ENCODE measurements at places on chromosomes 16 and 17. TPM values are rescaled to one million over a fixed set of nuclear protein-coding genes. Genes with fewer than 3 reads are reported as not detected.
A peak's percentile ranks its signal among the peaks of the same experiment; 100 is the strongest.

- no peak for DNase-seq
- no peak overlapping the region for H3K4me3 ChIP-seq
- no peaks in the 10 kb centered on the region for H3K4me1 ChIP-seq
- no peak overlapping the region for H3K27ac ChIP-seq
- H3K27me3 ChIP-seq: no peaks in the 10 kb centered on the region
- H3K36me3 ChIP-seq: no peaks in the 10 kb centered on the region
These were observed 12.9 kb upstream of the TEKT3 start for GRCh38 chr17:15354256-15354655.

DNA sequence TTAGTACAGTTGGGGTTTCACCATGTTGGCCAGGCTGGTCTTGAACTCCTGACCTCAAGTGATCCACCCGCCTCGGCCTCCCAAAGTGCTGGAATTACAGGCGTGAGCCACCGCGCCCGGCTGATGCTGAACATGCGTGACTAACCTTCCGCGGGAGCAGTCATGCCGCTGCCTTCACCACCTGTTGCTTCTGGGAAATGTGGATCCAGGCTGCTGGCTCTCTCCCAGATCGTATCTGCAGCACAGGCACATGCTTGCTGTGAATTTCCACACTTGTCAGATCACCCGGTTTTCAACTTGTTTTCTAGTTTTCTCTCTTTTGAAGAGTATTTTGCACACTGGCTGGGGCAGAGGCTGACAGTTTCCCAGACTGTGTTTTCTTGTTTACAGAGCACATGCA lies 97.9 kb downstream of the ADCY9 start:
- DNase-seq: no peak
- no peaks in the 10 kb centered on the region for H3K36me3 ChIP-seq
- H3K27ac ChIP-seq: no peak overlapping the region
- no peak overlapping the region for H3K4me3 ChIP-seq
- H3K27me3 ChIP-seq: no peaks in the 10 kb centered on the region
- peaks cover 14% of the 10 kb centered on the region for H3K4me1 ChIP-seq

PYDC1 gene
- total RNA-seq: not detected

DNA sequence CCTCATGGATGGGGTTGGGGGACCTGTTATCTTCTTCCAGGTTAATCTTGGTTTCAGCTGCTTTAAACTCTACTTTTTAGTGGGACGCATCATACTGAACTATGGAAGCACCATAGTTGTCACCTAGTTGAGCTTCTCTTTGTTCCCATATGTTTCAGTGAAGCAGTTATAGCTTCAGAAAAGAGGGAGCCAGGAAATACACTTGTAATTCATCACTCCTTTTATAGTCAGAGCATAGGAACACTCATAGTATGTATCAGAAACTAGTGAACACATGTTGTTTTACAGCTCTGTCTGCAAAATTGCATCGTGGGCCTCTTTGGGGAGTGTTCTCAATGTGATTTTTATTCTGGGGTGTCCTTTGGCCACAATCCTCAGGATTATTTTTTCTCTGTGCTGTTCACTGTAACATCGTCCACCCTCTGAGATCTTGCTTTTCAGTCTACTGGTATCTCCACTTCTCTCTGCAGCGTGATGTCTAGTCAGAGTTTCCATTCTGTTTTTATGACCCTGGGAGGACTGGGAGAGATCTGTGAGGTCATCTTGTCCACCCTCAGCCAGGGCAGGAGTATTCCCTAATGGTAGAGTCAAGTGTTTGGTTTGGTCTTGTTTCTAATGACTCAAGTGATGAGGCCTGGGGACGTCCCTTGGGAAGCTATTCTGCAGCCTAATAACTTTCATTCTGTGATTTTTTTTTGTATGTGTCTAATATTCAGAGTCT lies 585.4 kb downstream of the WWOX start:
- no peak overlapping the region for H3K4me3 ChIP-seq
- no peaks in the 10 kb centered on the region for H3K36me3 ChIP-seq
- no peak overlapping the region for H3K27ac ChIP-seq
- no peaks in the 10 kb centered on the region for H3K27me3 ChIP-seq
- DNase-seq: no peak
- H3K4me1 ChIP-seq: no peaks in the 10 kb centered on the region

ODAD4 gene
- 0.98 TPM for total RNA-seq

DNA sequence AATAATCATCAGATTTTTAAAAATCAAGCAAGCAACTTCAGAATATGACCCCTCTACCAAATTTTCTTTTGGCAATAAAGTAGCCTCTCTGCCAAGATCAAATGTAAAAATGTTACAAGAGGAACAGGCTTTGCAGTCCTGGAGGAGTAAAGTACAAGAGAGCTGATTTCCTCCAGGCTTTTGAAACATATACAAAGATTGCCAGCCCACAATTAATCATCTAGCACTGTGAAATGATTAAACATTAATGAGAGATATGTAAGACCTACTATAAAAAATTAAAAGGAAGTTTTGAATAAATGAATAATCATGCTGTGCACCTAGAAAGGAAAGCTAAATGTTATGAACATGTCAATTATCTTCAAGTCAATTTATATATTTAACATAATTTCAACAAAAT lies 26.3 kb downstream of the TXNDC11 start:
- no peaks in the 10 kb centered on the region for H3K4me1 ChIP-seq
- no peak overlapping the region for H3K27ac ChIP-seq
- no peak for DNase-seq
- no peak overlapping the region for H3K4me3 ChIP-seq
- no peaks in the 10 kb centered on the region for H3K27me3 ChIP-seq
- H3K36me3 ChIP-seq: peaks cover 11% of the 10 kb centered on the region

- no peaks in the 10 kb centered on the region for H3K27me3 ChIP-seq
- no peaks in the 10 kb centered on the region for H3K4me1 ChIP-seq
- no peak overlapping the region for H3K4me3 ChIP-seq
- H3K36me3 ChIP-seq: no peaks in the 10 kb centered on the region
- H3K27ac ChIP-seq: no peak overlapping the region
These were observed 841.5 kb downstream of the CDH11 start for GRCh38 chr16:64280317-64280716.

CTF1 gene
- total RNA-seq: 1.4 TPM

AIPL1 gene
- not detected for total RNA-seq

- H3K27ac ChIP-seq: peak overlapping the region; percentile 45
- peaks cover 15% of the 10 kb centered on the region for H3K36me3 ChIP-seq
- H3K27me3 ChIP-seq: no peaks in the 10 kb centered on the region
- DNase-seq: no peak
- H3K4me3 ChIP-seq: peak overlapping the region; percentile 91
These were observed 1.7 kb downstream of the CRAMP1 start for GRCh38 chr16:1613728-1614455.

IRX5 gene
- total RNA-seq: 0.86 TPM

GRCh38 chr16:89658221-89658879 lies 714 bp downstream of the SPATA33 start:
- peaks cover 26% of the 10 kb centered on the region for H3K4me1 ChIP-seq
- peaks cover 24% of the 10 kb centered on the region for H3K36me3 ChIP-seq
- no peaks in the 10 kb centered on the region for H3K27me3 ChIP-seq
- peak overlapping the region; percentile 89 for H3K27ac ChIP-seq
- peak overlapping the region; percentile 92 for H3K4me3 ChIP-seq

DNA sequence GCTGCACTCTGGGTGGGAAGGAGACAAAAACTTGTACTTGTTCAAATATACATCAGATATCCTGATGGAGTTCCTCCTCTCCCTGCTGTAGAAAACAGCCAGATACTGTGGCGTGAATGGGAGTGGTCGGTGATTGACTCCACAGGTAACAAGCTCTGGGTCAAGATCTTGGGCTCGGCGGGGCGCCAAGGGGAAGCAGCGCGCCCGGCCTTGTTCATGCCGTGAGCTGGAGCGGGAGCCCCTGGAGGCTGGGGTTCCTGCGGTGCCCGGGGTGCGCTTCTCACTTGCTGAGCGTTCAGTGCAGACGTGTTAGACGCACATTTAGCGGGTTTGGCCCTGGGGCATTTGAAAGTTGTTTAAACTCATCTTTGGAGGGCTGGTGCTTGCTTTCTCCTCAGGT lies 44.4 kb downstream of the BANP start:
- H3K36me3 ChIP-seq: no peaks in the 10 kb centered on the region
- H3K4me3 ChIP-seq: no peak overlapping the region
- no peak overlapping the region for H3K27ac ChIP-seq
- H3K27me3 ChIP-seq: no peaks in the 10 kb centered on the region

DNA sequence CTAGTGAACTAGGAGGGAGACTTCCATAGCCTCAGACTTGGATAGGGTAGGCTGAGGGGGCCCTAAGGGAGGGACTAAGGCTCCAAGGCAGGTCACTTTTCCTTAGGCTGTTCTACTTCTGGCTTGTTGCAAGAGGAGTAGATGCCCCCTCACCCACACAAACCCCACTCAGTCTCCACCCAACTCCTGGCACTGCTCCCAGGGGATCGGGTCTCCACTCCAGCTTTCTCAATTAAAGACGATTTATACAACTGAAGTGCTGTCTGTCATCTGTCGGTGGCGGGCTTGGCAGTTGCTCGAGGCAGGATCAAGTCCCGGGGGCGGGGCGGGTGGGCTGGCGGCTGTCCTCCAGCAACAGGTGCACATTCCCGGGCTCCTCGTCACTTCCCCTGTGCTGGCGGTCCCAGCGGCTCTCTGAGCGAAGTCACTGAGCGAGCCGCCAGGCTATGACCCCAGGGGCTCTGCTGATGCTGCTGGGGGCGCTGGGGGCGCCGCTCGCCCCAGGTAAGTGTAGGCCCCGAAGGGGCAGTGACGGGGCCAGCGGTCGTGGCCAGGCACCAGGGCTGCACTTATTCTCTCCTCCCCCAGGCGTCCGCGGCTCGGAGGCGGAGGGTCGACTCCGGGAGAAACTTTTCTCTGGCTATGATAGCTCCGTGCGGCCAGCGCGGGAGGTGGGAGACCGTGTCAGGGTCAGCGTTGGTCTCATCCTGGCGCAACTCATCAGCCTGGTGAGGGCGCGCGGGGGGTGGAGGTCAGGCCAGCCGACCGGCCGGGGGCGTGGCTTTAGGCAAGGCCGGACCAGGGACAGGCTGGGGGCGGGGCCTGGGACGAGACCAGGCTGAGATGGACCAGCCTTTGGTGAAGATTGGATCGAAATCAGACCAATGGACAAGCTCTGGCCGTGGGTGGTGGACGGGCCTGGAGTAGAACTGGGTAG lies at the start of gene CHRNB1:
CHRNB1 (plus strand) TSS at position 380 of the 937 bp plus-strand sequence; CDS start at position 447, 67 bp downstream.
- no peaks in the 10 kb centered on the region for H3K27me3 ChIP-seq
- peak; percentile 52 for DNase-seq
- peaks cover 26% of the 10 kb centered on the region for H3K4me1 ChIP-seq
- no peaks in the 10 kb centered on the region for H3K36me3 ChIP-seq

DNA sequence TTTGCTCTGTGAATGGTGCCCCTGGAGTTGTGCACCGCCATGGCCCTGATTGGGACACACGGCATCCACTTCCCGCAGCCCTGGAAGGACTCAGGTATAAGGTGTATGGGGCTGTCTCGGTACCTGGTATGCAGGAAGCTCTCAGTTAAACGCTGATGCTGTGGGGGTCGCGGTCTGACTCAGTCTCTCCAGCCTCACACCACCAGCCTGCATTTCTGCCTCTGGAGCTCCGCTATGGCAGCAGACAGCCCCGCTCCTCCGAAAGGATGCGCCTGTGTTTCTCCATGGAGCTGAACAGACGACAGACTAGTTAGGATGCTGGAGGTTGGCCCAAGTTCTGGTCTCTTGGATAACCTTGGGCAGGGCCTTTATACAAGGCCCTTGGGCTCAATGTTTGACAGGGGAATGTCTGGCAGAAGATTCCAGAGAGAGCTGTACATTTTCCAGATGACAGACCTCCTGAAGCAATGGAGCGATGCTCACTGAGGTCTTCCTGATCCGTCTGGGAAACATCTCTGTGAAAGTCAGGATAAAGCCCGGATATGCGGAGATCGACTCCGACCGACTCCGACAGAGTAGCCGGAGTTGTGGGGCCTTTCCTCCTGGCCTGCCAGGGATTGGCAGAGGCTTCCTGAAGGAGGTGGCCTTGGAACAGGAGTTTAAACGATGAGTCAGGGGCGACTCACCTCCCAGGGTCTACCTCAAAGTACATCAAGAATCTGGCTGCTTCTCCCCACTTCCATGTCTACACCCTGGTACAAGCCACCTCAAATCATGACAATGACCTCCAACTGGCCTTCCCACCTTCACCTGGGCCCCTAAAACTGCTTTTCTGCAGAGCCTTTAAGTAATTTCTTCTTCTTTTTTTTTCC lies 21.9 kb upstream of the BCAR1 start:
- no peak overlapping the region for H3K4me3 ChIP-seq
- H3K4me1 ChIP-seq: peaks cover 17% of the 10 kb centered on the region
- H3K27me3 ChIP-seq: no peaks in the 10 kb centered on the region

- peak; percentile 41 for DNase-seq
- H3K27me3 ChIP-seq: no peaks in the 10 kb centered on the region
- peak overlapping the region; percentile 81 for H3K27ac ChIP-seq
- peaks cover 46% of the 10 kb centered on the region for H3K4me1 ChIP-seq
These were observed 3.4 kb upstream of the NTN3 start for GRCh38 chr16:2467528-2468232.

PGS1 gene
- 44.4 TPM for total RNA-seq

DNA sequence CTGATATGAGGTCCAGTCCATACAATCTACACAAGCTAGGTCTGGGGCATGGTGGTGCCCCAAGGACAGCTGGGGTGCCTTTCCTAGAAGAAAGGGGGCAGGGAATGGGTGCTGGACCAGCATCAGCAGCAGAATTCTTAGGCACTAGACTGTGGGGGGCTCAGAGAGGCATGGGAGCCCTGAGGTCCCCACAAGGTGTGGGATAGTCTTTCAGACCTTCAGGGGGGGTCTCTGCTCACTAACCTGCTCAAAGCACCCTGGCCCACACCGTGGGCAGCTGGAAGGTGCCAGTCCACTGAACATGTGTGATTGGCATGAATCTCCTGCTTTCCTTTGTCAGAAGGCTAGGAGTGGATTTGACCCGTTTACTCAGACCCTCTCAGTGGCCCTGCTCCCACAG lies 26.1 kb upstream of the C16orf78 start:
- H3K27ac ChIP-seq: no peak overlapping the region
- H3K4me1 ChIP-seq: no peaks in the 10 kb centered on the region
- peaks cover 7% of the 10 kb centered on the region for H3K27me3 ChIP-seq
- H3K4me3 ChIP-seq: no peak overlapping the region
- no peak for DNase-seq
- H3K36me3 ChIP-seq: no peaks in the 10 kb centered on the region

MT1H gene
- not detected for total RNA-seq

GRCh38 chr17:37450112-37450511 lies 39.6 kb upstream of the DUSP14 start:
- no peak overlapping the region for H3K27ac ChIP-seq
- H3K4me3 ChIP-seq: no peak overlapping the region
- peaks cover 34% of the 10 kb centered on the region for H3K4me1 ChIP-seq
- H3K27me3 ChIP-seq: no peaks in the 10 kb centered on the region

GRCh38 chr16:79092846-79093245 lies 507.7 kb downstream of the MAF start:
- H3K4me1 ChIP-seq: no peaks in the 10 kb centered on the region
- no peak overlapping the region for H3K4me3 ChIP-seq
- no peak overlapping the region for H3K27ac ChIP-seq
- DNase-seq: no peak
- H3K27me3 ChIP-seq: no peaks in the 10 kb centered on the region

- no peak overlapping the region for H3K4me3 ChIP-seq
- no peak overlapping the region for H3K27ac ChIP-seq
- peaks cover 20% of the 10 kb centered on the region for H3K4me1 ChIP-seq
- no peaks in the 10 kb centered on the region for H3K36me3 ChIP-seq
- no peaks in the 10 kb centered on the region for H3K27me3 ChIP-seq
These were observed 25.8 kb downstream of the ADCY9 start for GRCh38 chr16:4090351-4090851.
